ENCODE measurements at places on chromosomes 2 and 18.

DNA sequence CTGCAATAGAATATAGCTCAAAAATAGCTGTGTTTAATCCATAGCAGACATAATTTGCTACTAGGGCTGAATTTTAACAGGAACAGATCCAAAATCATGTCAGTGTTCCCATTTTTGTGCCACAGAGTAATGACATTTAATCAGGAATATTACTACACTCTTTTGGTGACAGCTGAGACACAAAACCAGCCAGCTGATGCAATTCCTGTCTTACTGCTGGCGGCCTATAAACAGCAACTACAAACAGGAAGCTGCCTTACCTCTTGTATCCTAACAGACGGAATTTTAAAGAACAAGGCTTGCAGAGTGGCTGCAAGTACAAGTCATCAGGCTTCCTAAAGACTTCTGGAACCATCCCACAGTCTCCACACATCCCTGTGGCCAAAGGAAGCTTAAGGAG, 218.1 kb downstream of the ZNF521 start:
- no peak for DNase-seq

GRCh38 chr18:7393080-7393479, 162.2 kb downstream of the LRRC30 start:
- DNase-seq: no peak

- no peak for DNase-seq
Measured at GRCh38 chr2:60529785-60530627, 23.4 kb downstream of the BCL11A start.

GRCh38 chr18:9944805-9945204, 31.0 kb downstream of the VAPA start:
- no peak for DNase-seq

- DNase-seq: no peak
Measured at GRCh38 chr18:22847392-22847791, 85.7 kb upstream of the RBBP8 start.

GRCh38 chr18:28808373-28808772, 631.4 kb upstream of the CDH2 start:
- DNase-seq: no peak

DNA sequence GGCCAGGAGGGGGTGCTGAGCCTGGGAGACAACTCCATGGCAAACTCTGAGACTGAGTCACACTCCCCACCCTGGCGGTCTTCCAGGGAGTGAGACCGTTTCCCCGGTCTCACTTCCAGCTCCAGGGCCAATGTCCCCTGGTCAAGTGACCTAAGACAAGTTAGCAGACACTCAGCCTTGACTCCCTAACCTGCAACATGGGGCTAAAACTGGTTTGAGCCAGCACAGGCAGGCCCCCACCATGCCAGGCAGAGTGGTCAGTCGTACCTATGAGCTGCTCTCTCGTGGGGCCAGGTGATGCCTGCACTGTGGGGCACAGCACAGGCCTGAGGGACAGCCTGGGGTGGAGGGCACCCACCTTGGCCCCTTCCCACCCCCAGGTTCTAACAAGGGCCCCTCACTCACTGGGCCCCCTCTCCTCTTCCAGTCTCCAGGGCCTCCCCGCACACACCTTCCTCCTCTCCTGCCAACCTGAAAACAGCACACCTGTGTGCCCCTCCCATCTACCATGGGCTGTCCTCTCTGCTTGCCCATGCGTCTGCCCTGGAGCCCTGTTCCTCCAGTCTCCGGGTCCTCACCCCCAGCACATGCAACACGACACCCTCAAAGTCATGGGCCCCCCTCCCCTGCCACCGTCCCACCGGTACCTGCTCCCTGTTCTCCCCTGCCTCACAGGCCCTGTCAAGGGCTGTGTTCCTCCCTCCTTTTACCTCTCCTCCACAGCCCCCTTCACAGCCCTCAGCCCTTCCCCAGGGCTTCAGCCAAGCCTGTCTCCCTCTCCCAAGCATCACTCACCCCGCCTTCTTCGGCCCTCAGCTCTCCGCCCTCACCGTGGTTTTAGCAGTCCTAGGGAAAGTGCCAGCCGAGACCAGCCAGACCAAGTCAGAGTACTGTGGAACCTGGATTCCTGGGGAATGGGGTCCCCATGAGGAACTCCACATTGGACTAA, 1.6 kb downstream of the GPR17 start:
- no peak for DNase-seq

- DNase-seq: no peak
Measured at GRCh38 chr2:223914324-223914723, 30.8 kb downstream of the WDFY1 start.

GRCh38 chr18:48475635-48476549, 62.9 kb upstream of the CTIF start:
- peak; percentile 38 for DNase-seq

DNA sequence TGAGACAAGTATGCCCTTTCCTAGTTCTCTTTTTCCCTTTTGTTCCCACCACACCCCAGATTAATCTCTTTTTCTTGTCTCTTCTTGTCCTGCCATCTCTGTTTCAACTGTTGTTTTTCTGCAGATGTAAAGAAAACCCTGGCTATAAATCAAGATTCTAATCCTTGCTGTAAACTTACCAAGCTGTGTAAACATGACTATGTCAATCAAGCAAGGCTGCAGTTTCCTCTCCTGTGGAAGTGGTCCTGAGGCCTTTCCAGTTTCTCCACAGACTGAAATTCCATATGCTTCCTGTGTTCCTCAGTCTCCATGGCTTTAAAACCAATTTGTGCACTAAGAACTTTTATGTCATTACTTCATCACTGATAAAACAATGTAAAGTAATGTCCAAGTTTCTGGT, 288.8 kb upstream of the PIK3C3 start:
- DNase-seq: no peak

Measured in activated naive CD4-positive, alpha-beta T cell treated with anti-CD3 and anti-CD28 coated beads, Interleukin-2, amount 10 ng/mL, durations not matched to agents 7 days and 5 days (primary cell).